ENCODE measurements at places on chromosomes 1 and 21. TPM values are rescaled to one million over a fixed set of nuclear protein-coding genes. Genes with fewer than 3 reads are reported as not detected.

DNA sequence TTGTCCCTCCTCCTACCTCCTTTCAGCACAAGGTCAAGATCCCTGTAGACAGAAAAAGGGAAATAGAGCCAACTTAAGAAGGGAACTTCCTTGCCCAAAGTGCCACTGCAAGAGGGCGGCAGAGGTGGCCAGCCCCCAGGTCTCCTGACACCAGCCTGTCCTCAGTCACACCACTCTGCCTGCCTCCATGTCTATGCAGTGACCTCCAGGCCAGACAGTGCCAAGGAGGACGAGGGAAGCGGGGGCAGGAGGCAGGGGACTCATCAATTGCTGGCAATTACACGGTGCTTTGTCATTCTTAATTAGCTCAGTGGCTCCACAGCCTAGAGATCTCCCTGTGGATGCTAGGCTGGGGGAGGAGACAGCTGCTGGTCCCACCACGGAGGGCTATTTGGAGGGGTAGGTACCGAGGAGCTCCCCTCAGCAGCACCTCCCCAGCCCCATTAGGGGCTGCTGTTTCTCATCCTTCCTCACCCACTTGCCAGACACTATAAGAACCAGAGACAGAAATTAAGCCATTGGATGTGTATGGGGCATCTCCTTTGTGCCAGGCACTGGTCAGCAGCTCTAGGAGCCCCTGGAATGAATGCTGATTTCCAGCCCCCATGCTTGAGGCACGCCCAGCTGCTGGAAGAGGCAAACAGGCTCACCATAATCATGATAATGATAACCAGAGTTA, 6.1 kb upstream of the LDLRAP1 start:
- no peaks in the 10 kb centered on the region for H3K36me3 ChIP-seq
- no peak overlapping the region for H3K4me3 ChIP-seq
- no peak for DNase-seq
- no peak overlapping the region for H3K27ac ChIP-seq

- H3K36me3 ChIP-seq, result no peaks in the 10 kb centered on the region
- H3K27ac ChIP-seq, result no peak overlapping the region
- no peak for DNase-seq
- peaks cover 35% of the 10 kb centered on the region for H3K4me1 ChIP-seq
- no peak overlapping the region for H3K4me3 ChIP-seq
- no peaks in the 10 kb centered on the region for H3K27me3 ChIP-seq
Observed at GRCh38 chr1:151961833-151962232, 31.8 kb downstream of the S100A10 start.

NBPF4 gene
- total RNA-seq, result not detected

DNA sequence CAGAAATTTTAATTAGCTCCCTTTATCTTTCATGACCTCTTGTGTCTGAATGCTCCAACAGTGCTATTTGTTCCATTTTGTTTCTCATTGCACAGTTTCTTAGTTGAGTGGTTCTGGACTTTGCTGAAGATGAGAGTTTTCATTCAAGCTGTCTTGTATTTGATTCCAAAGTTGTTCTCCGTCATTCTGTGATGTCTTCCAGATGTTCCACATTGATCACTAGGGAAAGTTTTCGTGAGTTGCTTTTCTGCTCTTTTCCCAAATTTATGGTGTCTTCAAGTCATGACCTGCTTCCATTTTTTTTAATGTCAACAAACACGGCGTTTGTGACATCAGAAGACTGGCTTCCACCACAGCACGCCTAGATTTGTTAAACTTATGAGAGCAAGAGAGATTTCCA, 575.5 kb downstream of the MRPL39 start:
- H3K27ac ChIP-seq, result no peak overlapping the region

- no peak overlapping the region for H3K4me3 ChIP-seq
- no peak for DNase-seq
- peaks cover 12% of the 10 kb centered on the region for H3K4me1 ChIP-seq
- no peak overlapping the region for H3K27ac ChIP-seq
Observed at GRCh38 chr1:36390411-36390810, 4.7 kb upstream of the STK40 start.

IGSF3 gene
- total RNA-seq, result 29.4 TPM

All from endothelial cell (in vitro differentiated cells).